ENCODE measurements at places on chromosomes 2 and 18.

DNA sequence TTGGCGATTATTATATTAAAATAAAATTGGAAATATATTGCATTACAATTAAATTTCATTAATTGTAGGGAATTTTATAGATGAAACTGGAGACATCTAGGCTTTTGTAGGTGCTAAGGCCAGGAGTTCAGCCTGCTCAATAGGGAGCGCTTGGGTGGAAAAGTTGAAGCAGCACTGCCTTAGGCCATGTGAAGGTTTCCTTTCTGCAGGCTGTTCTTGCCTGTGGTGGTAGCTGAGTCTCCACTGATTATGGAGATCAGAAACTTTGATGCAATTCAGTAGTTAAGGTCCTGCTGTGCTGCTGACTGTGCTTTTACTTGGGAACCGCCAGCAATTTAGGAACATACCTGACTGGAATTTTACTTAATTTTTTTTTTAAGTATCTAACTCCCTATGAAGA, 179.9 kb upstream of the BOD1L2 start:
- no peak for DNase-seq

- peak; percentile 2 for DNase-seq
Measured at GRCh38 chr18:1663879-1664705, 759.4 kb downstream of the ADCYAP1 start.

DNA sequence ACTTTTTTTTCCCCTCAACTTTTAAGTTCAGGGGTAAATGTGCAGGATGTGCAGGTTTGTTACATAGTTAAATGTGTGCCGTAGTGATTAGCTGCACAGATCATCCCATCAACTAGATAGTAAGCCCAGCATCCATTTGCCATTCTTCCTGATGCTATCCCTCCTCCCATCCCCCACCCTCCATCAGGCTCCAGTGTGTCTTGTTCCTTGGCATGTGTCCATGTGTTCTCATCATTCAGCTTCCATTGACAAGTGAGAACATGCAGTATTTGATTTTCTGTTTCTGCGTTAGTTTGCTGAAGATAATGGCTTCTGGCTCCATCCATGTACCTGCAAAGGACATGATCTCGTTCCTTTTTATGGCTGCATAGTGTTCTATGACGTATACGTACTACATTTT, 47.2 kb upstream of the STON1 start:
- no peak for DNase-seq

- DNase-seq, result no peak
Measured at GRCh38 chr2:27705851-27706622, 42.3 kb downstream of the SLC4A1AP start.

GRCh38 chr18:2223449-2223848, 347.9 kb downstream of the METTL4 start:
- DNase-seq, result no peak

GRCh38 chr18:32550963-32551362, 80.3 kb upstream of the GAREM1 start:
- no peak for DNase-seq

DNA sequence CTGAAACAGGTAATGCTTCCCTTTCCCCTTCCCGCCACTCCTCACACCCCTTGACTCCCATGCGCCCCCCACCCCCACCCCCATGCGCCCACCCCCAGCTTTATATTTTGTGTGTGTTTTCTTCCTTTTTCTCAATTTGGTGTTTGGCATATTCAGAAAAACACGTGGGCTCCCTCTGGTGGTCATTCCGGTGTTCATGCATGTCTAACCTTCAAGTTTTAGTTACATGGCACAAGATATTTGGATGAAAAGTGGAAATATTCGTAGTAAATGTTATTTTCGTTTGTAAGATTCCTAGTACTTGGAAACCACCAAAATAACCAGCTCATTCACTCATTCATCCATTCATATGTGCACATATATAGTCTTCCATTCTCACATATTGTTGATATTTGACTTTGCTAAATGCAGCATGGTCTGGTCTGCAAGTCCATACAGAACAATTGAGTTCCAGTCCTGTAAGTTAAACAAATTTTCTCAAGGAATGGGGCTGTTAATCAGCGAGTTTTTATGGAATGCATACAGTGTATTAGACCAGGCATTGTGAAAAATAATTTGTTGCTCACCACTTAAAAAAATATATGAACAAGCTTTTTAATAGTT, 143.6 kb upstream of the MAP3K20 start:
- DNase-seq, result peak; percentile 90

- DNase-seq, result no peak
Measured at GRCh38 chr2:179764710-179765109, 96.7 kb downstream of the ZNF385B start.

DNA sequence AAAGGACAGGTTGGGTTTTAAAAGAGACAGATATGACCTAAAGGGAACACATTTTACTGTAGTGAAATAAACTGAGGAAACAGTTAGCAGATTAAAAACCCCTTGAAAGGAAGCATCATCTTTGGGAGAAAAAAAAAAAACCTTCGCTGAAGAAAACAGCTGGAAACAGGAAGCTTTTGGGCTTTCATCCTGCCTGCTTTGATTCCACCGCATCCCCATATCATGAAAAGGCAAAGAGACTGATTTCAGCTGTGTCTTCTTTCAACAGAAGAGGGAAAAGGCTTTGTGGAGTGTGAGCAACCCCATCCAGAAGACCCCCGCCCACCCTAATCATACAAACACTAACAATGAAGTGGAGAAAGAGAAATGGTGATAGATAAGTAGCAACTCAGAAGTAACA, 86.4 kb downstream of the TCF4 start:
- DNase-seq, result no peak

DNA sequence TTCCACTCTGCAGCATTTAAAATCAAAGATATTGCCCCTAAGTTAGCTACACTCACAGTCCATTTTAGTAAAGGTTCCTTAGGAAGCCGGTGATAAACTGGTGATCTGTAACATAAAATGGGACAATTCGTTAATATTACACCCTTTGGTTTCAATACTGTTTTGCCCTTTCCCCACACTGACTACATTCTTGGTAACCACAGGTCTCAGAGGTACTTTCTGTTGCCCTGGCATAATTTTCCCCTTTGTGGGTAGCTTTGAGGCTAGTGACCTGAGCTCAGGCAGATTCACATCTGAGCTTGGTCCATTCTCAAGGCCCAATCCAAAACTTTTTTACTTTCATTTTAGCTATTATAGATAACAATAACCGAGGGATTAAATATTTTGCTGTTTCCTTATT, 32.9 kb upstream of the CSRNP3 start:
- DNase-seq, result no peak

Data from thymus (tissue), 14 donors.